Activated CD4-positive, alpha-beta T cell treated with anti-CD3 and anti-CD28 coated beads for 36 hours (primary cell): ENCODE measurements at places on chromosomes 2 and 18. TPM values are rescaled to one million over a fixed set of nuclear protein-coding genes. Genes with fewer than 3 reads are reported as not detected.

Gene ALPP
- not detected for total RNA-seq

Gene DTNA
- total RNA-seq, result 0.53 TPM

DNA sequence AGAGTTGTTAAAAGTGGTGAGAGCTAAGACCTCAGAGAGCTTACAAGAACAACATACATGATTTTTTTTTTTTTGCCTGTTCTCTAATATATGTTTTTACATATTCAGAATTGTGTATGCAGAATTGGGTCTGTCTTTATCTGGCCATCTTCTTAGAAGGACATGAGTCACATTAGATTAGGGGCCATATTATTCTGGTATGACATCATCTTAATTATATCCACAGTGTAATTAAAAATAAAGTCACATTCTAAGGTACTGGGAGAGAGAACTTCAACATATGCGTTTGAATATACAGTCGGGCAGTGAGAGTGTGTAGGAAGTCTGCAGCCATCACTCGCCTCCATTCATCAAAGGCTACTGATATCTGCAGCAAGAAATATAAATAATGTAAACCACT lies 88.3 kb downstream of the DSC3 start:
- no peak overlapping the region for H3K4me3 ChIP-seq
- DNase-seq, result no peak
- H3K27ac ChIP-seq, result no peak overlapping the region
- no peaks in the 10 kb centered on the region for H3K4me1 ChIP-seq
- peaks cover 2% of the 10 kb centered on the region for H3K27me3 ChIP-seq

GRCh38 chr2:95041060-95041823 lies 15.7 kb downstream of the MAL start:
- peaks cover 21% of the 10 kb centered on the region for H3K36me3 ChIP-seq
- H3K27ac ChIP-seq, result peak overlapping the region; percentile 42
- H3K4me3 ChIP-seq, result no peak overlapping the region
- no peaks in the 10 kb centered on the region for H3K27me3 ChIP-seq
